AG08395 (cell line): ENCODE measurements at places on chromosomes 6 and 20.

DNA sequence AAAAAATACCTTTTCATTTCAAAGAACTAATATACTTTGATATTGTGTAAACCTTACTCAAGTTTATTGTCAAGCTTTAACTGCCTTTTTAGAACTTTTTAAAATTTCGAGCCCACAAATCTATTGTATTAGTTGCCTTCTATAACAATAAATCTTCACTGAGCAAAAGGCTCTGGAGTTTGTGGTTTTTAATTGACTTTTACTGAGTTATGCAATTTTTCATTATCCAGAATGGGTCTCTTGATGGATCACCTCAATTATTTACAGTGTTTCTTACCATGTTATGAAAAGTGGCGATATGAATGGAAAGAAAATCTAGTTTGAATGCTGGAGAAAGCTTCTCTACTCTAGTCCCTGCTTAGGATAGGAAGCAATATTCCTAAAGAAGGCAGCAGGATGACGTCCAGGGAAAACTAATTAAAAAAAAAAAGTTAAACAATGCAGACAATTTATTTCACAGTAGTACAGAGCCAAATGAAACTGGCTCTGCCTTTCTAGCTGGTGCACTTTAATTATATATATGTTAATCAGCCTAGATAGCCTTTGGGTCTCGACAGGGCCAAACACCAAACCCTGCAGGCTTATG lies 5.0 kb downstream of the ID4 start:
- DNase-seq: no peak

DNA sequence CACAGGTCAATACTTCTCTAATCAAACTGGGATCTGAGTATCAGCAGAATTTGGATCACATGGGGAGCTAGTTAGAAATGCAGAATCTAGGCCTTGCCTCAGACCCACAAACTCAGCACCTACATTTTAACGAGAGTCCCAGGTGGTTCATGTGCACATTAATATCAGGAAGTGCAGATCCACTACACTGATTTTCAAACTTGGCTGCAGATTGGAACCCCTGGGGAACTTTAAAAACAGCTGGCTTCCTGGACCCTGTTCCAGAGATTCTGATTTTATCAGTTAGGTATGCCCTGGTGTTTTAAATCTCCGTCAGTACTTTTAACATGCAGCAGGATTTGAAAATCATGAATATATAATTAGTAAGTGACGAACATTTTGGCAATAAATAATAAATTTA lies 1.9 kb upstream of the CST8 start:
- no peak for DNase-seq

DNA sequence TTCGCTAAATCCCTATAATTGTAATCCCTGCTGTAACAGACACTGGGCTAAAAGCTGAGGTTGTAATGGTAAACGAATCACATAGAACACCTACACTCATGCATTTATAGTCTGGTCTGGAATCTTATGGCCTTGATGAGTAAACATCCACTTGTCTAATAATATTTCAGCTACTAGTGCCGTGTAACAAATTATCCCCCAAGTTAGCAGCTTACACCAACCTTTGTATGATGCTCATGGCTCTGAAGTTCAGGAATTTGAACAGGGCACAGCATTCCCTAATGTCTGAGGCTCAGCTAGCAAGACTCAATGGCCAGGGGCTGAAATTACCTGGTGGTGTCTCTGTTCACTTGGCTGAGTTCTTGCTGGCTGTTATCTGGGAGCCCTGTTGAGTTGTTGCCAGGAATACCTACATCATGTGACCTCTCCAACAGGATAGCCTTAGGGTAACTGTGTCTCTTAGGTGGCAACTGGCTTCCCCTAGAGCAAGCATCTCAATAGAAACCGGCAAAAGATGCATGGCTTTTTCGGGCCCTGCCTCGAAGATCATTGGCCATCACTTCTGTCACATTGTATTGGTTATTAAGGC lies 100.9 kb upstream of the TMEM170B start:
- no peak for DNase-seq

GRCh38 chr6:137876547-137876946 lies 9.5 kb downstream of the TNFAIP3 start:
- DNase-seq: no peak

DNA sequence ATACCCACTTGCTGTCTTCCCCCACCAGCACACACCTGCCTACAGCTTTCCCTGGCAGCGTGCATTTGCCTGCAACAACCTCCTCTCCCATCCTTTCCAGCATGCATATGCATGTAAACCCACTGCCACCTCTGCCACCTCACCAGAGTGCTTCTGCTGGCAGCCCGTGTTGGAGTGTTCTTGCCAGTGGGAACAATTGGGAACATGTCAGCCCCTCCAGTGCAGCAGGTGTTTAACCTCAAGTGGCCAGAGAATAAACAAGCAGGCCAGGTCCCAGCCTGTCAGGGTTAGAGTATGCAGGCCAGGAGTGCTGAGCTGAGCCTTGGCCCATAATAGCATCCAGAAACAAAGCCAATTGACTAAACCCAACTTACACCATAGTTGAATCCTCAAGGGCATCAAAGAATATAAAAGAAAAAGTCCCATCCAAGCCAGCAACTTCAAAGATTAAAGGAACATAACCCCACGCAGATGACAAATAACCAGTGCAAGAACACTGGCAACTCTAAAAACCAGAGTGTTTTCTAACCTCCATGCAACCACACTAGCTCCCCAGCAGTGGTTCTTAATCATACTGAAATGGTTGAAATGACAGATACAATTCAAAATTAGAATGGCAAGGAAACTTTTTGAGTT lies 1212.1 kb upstream of the CITED2 start:
- no peak for DNase-seq

GRCh38 chr6:13216236-13217014 lies 111.9 kb downstream of the TBC1D7 start:
- no peak for DNase-seq

DNA sequence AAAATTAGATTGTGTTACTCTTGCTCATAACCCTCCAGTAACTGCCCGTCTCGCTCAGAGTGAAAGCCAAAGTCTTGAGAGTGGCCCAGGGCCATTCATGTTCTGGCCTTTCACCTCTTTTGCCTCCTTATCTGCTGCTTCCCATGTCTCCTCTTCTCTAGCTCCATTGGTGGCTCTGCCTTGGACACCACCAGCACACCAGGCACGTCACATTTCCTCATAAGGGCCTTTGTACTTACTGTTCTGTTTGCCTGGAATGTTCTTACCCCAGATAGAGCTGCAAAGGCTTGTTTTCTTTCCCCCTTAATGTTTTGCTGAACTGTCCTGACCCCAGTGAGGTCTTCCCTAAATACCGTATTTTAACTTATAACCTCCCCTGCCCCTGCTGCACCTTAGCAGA lies 29.3 kb downstream of the MCM8 start:
- no peak for DNase-seq

DNA sequence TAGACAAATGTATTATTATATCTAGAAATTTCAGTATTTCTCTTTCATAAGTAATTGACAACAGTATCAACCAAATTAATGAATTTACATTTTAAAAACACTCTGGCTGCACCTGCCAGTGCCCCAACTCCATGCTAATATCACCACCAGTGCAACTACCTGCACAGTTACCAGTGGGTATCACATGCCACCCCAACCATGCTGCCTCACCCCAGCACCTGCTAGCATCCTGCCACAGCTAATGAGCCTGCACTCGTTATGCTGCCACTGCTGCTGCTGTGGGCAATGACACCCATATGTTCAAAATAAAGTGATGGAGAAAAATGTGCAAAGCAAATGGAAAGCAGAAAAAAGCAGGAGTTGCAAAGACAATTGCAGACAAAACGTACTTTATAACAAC lies 855.9 kb upstream of the MANEA start:
- DNase-seq: no peak

GRCh38 chr20:35360033-35360432 lies 51.7 kb downstream of the UQCC1 start:
- no peak for DNase-seq

- no peak for DNase-seq
These were observed 137.0 kb downstream of the MRPL14 start for GRCh38 chr6:43990275-43990626.

DNA sequence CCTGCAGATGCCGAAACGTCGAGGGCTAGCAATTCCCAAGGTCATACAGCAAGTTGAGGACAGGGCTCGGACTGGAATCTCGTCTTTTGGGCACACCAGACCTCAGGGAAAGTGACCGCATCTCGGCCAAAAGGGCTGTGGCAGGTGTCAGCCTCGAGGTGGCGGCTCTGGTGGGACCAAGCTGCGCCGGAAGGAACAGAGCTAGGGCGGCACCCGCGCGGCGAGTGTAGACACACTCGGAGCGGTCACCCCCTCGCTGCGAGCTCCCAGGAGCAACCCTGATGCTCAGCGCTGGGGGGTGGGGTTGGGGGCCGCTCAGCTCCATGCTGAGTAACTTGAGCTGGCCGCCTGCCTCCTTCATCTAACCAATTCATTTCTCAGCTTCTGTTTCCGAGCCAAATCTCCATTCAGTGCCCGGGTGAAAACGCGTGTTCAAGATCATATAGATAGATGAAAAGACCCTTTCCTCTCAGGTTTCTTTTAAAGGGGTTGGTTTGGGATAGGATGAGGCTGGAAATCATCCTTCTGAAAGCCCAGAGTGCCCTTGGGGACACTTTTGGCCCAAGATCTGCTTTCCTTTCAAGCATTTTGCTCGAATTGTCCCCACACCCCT lies 2.2 kb upstream of the TUBB2B start:
- no peak for DNase-seq

DNA sequence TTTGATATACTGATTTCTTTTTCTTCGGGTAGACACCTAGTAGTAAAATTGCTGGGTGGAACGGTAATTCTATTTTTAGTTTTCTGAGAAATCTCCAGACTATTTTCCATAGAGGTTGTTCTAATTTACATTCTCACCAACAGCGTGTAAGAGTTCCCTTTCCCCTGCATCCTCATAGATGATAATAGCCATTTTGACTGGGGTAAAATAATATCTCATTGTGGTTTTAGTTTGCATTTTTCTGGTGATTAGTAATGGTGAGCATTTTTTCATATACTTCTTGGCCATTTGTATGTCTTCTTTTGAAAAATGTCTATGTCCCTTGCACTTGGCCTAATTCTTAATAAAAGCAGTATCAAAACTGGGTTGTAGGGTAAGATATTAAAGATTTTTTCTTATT lies 148.9 kb upstream of the SIM1 start:
- no peak for DNase-seq

- no peak for DNase-seq
These were observed 4.0 kb downstream of the TTPAL start for GRCh38 chr20:44479643-44480042.

- DNase-seq: peak; percentile 57
These were observed 26.4 kb downstream of the ARMC2 start for GRCh38 chr6:108874470-108875160.

DNA sequence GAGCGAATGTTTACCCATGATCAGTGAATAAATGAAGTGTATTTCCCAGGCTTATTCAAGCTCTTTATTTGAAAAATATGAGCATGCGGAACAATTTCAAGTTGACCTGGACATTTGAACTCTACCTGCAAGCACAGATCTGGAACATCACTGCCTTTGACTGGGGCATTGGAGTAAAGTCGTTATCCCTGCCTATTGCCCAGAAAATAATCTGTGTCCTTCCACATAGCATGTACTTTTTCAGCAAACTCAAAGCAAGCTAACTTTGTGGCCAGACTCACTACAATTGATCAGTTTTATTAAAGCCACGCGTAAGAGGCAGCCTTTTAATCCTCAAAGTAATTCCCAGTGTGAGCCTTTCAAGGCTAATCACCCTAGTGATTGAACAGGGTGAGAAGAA lies 73.4 kb upstream of the PAK5 start:
- DNase-seq: no peak

- no peak for DNase-seq
These were observed 9.5 kb downstream of the NCR2 start for GRCh38 chr6:41344876-41345275.

- no peak for DNase-seq
These were observed 43.1 kb downstream of the ERMARD start for GRCh38 chr6:169794317-169795055.

- no peak for DNase-seq
These were observed 425.3 kb upstream of the BTBD3 start for GRCh38 chr20:11492386-11492785.

DNA sequence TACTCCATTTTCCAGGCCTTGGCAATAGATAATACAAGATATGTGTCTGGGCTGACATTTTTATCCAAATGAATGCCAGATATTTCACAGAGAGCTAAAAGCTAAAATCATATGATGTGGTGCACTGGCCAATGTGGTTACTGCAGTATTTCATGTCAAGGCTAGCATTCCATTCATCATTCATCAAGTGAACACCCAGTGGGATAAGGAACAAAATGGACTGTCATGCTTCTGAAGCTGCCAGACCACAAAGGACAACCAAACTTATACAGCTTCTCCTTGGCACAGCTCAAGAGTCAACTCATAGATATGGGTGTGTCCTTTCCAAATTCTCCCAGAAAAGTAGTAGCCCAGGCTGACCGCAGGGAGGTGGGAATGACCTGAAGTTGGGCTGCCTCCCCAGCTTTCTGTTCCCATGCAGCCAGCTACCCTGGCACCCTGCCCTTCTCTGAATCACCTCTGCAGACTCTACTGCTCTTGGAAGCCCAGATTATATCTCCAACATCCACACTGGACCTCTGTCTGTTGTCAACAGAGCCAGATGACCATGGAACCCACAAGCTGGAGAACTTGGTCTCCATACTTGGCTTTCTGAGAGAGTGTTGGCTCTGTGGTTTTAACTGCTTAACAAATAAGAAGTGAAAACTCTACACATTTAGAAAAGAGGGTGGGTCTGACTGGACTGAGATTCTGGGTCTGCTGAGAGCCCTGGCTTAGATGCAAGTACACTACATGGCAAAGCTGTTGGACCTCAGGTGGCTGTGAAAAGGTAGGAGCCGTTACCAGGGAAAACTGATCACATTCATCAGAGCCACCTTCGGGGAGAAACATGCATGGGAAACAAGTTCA lies 122.8 kb downstream of the ALDH8A1 start:
- peak; percentile 95 for DNase-seq

- no peak for DNase-seq
These were observed 13.0 kb upstream of the PPP1R14C start for GRCh38 chr6:150129616-150130505.

GRCh38 chr6:132607544-132608233 lies 16.4 kb downstream of the TAAR2 start:
- DNase-seq: no peak

DNA sequence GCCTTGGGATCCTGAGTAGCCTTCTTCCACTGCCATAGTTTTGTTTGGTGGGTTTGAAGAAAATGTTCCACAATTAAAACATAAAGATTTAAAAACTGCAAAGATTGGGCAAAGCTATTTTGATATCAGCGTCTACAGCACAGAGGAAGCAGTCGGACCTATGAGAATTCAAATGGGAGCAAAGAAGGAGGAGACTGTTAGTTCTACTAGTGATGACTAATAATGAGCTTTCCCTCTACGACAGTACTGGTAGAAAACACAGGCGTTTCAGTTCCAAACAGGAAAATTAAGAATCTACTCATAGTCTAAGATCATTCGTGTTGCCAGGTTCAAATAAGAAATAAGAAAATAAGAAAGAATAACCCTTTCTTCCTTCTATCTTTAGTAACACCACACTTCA lies 121.2 kb downstream of the INSM1 start:
- DNase-seq: no peak

- DNase-seq: no peak
These were observed 47.3 kb upstream of the CLDN20 start for GRCh38 chr6:155216312-155217046.
